ENCODE measurements at places on chromosomes 6 and 20.

GRCh38 chr6:169861431-169862042 lies 110.1 kb downstream of the ERMARD start:
- DNase-seq = no peak

DNA sequence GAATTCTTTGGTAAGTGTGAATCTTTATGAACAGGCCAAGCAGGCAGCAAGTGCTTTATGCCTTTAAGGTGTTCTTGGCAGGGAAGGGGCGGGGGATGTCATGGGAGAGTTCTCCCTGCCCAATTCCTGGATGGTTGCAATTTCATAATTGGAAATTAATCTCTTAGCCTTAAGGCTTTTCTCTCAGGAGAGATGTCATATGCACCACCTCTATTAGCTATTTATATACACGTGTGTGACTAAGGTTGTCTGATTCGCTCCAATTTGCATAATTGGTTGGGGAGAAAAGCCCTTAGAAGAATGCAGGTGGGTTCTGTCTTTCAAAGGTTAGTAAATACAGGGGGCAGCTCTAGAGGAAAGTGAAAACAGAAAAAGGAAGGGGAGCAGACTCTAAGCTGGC lies 5.2 kb upstream of the ENPP5 start:
- no peak for DNase-seq

- no peak for DNase-seq
Observed at GRCh38 chr6:7815716-7816115, 89.8 kb downstream of the BMP6 start.

GRCh38 chr20:25147716-25148115 lies 47.8 kb upstream of the ENTPD6 start:
- DNase-seq = no peak

DNA sequence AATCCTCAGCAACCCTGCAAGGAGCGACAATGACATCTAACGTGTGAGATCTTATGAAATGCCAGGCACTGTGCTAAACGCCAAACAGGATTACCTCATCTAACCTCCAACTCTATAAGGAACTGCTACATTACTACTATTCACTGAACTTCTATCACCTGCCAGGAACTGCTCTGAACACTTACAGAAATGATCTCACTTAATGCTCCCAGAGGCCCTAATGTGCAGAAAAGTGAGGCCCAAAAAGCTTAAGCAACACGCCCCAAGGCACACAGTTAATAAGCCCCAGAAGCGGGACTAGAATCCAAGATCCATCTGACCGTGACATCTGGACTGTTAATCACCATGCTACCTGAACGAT lies 28.5 kb downstream of the TRAM2 start:
- DNase-seq = no peak

GRCh38 chr6:170174771-170175643 lies 115.9 kb downstream of the DLL1 start:
- DNase-seq = no peak

- no peak for DNase-seq
Observed at GRCh38 chr20:2754424-2754823, 46.0 kb downstream of the CPXM1 start.

DNA sequence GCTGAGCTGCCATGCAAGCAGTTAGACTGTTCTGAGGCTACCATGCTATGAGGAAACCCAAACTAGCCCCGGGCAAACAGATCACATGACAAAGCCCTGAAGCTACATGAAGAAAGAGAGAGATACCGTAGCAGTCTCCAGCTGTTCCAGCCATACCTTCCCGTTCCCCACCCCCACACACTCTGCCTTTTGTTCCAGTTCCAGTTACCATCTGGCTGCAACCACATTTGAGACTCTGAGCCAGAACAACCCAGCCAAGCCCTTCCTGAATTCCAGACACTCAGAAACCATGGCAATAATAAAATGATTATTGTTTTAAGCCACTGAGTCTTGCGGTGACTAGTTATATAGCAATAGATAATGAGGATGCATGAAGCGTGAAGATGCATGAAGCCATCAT lies 28.3 kb downstream of the RIN2 start:
- DNase-seq = no peak

- no peak for DNase-seq
Observed at GRCh38 chr6:30570740-30571074, 535 bp upstream of the ABCF1 start.

GRCh38 chr6:148105695-148106094 lies 236.9 kb upstream of the SASH1 start:
- no peak for DNase-seq

- DNase-seq = no peak
Observed at GRCh38 chr6:1906609-1907008, 296.9 kb downstream of the FOXC1 start.

DNA sequence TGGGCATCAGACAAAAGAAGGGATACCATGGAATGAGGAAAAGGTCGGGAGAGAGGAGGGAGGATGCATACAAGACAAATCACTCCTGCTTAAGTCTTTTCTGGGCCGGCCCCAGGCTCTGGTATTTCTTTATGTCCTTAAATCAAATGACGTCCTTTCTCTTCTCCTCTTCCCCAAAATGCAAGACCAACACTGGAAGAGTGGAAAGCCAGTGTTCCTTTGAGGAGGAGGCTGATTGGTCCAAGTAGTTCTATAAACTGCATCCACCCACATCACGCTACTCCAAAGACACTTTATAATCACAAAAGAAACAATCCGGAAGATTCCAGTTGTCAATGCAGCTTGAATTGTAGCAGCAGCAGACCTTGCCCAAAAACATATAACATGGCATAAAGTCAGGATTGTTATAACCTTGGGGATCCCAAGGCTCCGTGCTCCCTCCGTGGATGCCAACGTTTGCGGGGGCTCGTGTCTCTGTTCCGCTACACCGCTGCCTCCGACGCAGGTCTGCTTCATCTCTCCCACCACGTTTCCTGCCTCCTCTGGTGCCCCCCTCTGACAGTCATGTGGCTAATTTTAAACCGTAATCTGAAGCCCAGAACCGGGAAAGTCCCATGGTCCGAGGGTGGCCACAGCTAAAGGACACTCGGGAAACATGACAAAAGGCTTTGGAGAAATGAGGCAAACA lies 47.1 kb downstream of the MCUR1 start:
- DNase-seq = peak; percentile 37

DNA sequence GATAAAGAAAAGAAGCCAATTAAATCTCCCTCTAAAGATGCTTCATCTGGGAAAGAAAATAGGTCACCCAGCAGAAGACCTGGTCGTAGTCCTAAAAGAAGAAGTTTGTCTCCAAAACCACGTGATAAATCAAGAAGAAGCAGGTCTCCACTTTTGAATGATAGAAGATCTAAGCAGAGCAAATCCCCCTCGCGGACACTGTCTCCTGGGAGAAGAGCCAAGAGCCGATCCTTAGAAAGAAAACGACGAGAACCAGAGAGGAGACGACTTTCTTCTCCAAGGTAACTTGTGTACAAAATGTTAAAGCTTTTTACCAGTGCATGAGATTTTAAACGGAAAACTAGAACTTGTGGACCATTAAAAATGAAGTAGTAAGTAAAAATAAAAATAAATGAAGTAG lies 46.5 kb downstream of the FAM217A start:
- no peak for DNase-seq

- no peak for DNase-seq
Observed at GRCh38 chr20:40354880-40355279, 334.2 kb downstream of the MAFB start.

- no peak for DNase-seq
Observed at GRCh38 chr20:1297486-1297885, 31.4 kb downstream of the SNPH start.

GRCh38 chr6:95352064-95352795 lies 225.1 kb upstream of the MANEA start:
- DNase-seq = no peak

DNA sequence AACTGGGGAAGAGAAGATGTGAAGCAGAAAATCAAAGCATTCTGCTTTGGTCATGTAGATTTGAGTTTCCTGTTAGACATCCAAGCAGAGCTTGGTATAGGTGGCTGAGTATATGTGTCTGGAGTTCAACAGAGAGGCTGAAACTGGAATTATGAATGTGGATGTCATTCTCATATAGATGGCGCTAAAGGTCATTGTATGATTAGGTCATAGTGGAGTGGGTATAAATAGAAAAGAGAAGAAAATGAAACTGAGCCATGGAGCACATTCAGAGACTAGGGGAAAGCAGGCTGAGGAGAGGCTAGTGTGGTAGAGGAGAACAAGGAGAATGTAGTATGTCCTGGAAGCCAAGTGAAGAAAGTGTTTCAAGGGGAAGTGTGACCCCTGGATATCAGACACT lies 295.6 kb upstream of the PLN start:
- no peak for DNase-seq

DNA sequence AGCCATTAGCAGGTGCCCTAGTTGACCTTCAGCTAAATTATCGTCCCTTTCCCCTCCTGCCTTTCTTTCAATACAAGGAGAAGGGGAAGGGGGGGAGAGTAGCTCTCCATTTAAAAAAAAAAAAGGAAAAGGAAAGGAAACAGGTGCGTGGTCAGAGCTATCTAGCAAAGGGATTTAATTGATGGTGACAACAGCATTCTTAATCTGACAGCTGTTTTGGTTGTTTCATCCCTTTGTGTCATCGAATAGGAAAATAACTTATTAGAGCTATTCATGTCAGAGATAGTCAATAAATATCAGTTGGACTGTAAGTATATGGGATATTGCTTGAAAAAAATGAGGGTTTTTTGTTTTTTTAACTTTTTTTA lies 195.2 kb upstream of the SASH1 start:
- no peak for DNase-seq

DNA sequence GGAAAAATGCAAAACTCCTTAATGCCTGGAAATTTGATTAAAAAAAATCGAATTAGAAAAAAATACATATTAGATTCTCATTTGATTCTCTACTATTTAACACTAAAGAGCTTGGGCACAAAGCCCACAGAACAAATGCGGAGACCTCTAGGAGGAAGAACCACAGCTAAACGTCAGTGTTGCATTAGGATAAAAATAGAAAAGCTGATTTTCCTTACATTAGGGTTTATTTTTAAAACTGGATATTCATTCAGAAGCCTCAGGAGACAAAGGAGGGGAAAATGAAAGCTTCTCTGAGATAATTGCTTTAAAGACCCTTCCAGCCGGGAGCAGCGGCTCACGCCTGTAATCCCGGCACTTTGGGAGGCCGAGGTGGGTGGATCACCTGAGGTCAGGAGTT lies 77.3 kb downstream of the ECT2L start:
- no peak for DNase-seq

- DNase-seq = no peak
Observed at GRCh38 chr6:151881231-151881630, 73.7 kb downstream of the ESR1 start.

DNA sequence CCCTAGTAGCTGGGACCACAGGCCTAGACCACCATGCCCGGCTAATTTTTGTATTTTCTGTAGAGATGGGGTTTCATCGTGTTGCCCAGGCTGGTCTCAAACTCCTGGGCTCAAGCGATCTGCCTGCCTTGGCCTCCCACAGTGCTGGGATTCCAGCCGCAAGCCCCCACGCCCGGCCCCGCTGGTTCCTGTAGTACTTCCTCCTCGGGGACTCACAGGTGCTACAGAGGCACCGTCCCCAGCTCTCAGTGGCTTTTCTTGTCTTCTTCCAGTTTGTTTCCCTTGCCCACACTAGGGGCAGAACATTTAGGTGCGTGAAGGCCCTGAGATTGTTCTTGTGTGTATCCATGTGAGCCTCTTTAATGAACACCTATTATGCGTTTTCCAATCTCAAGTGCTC lies 773 bp upstream of the ZBP1 start:
- DNase-seq = no peak

GRCh38 chr6:169185011-169185521 lies 68.6 kb downstream of the THBS2 start:
- DNase-seq = no peak

DNA sequence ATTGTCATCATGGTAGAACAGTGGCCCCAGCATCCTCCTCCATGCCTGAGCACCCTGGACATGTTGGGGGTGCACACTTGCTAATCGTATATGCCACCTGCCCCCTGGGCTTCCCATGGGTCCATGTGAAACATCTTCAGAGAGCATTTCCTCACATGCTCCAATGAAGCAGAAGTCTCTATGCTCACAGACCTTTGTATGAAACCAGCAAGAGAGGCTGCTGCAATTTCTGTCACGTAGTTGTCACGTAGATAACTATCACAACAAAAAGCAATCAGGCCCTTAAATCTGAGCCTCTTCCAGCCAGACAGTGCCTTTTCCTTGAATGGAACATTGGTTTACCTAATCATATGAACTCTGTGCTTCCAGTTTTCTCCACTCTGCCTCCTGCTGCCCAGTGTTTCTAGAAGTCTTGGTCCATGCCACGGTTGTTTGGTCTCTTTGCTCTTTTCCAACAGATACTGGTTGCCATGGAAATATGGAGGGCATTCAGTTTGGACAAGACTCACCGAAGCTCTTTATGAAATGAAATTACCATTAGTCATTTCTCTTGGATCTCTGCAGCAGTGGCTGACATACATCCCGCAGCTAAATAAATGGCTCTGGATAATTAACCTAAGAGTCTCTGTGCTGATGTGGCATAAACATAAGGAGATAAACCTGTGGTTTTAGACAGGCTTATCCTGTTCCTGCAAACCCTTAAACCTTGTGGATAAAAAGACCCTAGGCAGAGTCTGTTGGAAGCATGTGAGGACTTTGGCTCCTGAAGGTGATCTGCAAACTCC lies 172.8 kb upstream of the SYNDIG1 start:
- no peak for DNase-seq

DNA sequence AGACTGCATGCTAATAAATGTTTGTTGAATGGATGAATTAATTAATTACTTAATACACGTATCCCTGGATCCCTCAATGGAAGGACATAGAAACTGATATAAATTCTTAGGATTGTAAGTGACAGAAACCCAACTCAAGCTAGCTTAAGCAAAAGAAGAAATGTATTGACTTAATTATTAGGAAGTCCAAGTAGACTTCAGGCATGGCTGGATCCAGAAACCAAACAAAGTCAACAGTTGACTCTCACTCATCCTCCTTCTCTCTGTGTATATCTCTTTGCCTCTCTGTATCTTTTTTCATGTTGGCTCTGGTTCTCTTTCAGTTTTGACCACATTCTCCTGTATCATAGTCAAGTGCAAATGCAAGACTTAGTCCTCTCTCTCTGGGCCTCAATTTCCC lies 82.0 kb upstream of the CTNNBL1 start:
- DNase-seq = no peak

DNA sequence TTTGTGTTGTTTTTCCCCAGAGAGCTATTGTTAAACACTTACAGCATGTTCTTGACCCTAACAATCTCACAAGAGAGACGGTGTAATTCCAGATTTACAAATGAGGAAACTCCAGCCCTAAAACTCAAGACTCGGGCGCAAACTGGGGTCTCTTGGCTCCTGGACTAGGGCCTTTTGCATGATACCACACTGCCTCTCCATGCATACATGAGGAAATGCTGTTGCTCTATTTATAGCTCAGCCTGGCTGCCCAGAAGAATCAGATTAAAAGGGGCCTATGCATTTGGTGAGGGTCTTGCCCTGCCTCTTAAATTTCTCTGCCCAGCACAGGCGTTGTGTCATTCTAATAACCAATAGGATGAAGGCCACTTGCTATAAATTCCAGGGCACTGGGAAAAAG lies 30.5 kb upstream of the SNRPB2 start:
- no peak for DNase-seq
